ENCODE measurements at places on chromosomes 11 and 22.
A peak's percentile ranks its signal among the peaks of the same experiment; 100 is the strongest.

DNA sequence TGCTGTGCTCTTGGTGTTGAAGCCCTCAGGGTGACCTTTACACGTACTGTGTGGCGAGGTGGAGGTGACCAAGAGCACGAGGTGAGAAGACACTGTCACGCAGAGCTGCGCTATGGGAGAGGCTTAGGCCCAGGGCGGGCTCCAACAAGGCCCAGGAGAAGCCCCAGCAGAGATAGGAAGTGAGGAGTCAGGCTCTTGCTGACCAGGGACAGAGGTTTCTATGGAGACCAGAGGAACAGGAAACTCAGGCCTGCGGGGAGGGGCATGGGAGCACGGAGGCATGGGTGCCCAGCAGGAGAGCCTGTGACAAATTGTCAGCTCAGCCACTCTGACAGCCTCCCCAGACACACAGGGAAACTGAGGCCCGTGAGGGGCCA is 15.8 kb downstream of the DGKZ start:
- DNase-seq = peak; percentile 91

GRCh38 chr11:117807482-117808327 is 10.7 kb upstream of the DSCAML1 start:
- DNase-seq = peak; percentile 70

GRCh38 chr22:21031545-21032036 is 770 bp downstream of the SLC7A4 start:
- DNase-seq = no peak

GRCh38 chr11:61555978-61556377 is 24.9 kb downstream of the SYT7 start:
- DNase-seq = no peak

GRCh38 chr22:20136603-20136873 is 4.9 kb downstream of the ZDHHC8 start:
- no peak for DNase-seq
